ENCODE measurements at places on chromosomes 5 and 9. TPM values are rescaled to one million over a fixed set of nuclear protein-coding genes. Genes with fewer than 3 reads are reported as not detected.

GRCh38 chr9:127611603-127611898 is 526 bp upstream of the STXBP1 start:
- no peaks in the 10 kb centered on the region for H3K27me3 ChIP-seq
- H3K36me3 ChIP-seq, result no peaks in the 10 kb centered on the region
- peak overlapping the region; percentile 89 for H3K4me3 ChIP-seq
- DNase-seq, result no peak
- peak overlapping the region; percentile 51 for H3K27ac ChIP-seq

DNA sequence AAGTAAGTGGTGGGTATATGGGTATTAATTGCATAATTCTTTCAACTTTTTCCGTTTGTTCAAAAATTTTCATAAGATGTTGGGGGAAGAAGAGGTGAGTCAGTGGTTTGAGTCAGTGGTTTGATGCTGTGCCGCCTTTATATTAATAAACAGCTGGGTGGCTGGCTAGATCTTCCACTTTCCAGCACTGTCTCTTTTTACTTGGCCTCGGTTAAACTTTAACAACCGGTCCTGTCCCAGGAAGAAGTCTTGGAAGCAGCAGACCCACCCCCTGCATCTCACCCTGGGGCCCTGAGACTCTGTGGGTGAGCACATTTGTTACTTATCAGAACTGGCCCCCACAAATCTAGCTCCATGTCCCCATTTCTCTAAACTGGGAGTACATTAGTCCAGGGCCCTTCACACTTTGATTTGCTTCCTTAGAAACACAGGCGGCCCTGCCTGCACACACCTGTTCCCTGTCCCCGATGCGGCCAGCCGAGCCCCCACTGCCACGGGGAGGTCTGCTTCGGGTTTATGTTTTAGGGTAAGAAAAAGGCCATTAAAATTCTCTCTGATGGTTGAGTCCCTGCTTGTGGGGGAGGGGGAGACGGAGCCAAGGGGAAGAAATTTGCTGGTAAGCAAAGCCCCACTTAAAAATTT is 90.7 kb downstream of the PTCH1 start:
- no peak for DNase-seq
- H3K36me3 ChIP-seq, result no peaks in the 10 kb centered on the region
- peak overlapping the region; percentile 3 for H3K4me3 ChIP-seq
- peaks cover 7% of the 10 kb centered on the region for H3K4me1 ChIP-seq

- no peaks in the 10 kb centered on the region for H3K27me3 ChIP-seq
- no peak overlapping the region for H3K27ac ChIP-seq
- H3K36me3 ChIP-seq, result no peaks in the 10 kb centered on the region
- H3K4me1 ChIP-seq, result no peaks in the 10 kb centered on the region
- DNase-seq, result no peak
Measured at GRCh38 chr9:104853159-104853558, 74.8 kb downstream of the ABCA1 start.

CDH18 gene
- not detected for total RNA-seq

Data from naive thymus-derived CD4-positive, alpha-beta T cell (primary cell).